ENCODE measurements at places on chromosomes 4 and X.

DNA sequence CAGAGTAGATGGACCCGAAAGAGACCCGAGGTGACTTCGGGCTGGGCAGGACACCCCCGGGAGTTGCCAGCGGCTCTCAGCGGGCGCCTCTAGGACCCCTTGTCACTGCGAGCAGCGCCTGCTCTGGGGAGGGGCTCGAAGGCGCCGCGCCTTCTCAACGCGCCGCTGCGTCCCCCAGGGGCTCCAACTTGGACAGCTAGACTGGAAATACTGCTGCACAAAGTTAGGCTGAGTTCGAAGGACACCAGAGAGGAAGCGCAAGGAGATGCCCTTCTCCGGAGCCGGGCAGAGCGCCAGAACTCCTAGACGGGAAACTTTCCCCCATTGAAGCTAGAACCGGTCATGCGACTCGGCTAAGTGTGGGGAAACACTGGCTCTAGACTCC is 493 bp upstream of the KCNIP4 start:
- no peak for DNase-seq

GRCh38 chr4:80610845-80611677 is 275.5 kb downstream of the CFAP299 start:
- DNase-seq, result no peak

DNA sequence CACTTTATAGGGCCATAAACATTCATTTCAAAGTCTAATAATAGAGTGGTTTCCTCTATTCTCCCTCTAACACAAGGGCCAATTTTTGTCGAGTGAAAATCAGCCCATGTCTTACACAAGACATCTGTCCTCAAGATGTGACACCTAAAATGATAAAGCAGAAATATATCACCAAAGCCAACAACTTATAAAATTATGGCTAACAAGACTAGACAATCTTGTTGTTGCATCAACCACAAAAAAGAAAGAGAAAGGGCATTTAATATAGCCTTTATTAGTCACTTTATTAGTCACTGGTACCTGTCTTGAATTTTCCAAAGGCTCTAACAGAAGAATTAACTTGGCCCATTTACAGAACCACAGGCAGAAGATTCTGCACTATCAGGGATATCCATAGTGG is 161.6 kb downstream of the SMIM20 start:
- no peak for DNase-seq

DNA sequence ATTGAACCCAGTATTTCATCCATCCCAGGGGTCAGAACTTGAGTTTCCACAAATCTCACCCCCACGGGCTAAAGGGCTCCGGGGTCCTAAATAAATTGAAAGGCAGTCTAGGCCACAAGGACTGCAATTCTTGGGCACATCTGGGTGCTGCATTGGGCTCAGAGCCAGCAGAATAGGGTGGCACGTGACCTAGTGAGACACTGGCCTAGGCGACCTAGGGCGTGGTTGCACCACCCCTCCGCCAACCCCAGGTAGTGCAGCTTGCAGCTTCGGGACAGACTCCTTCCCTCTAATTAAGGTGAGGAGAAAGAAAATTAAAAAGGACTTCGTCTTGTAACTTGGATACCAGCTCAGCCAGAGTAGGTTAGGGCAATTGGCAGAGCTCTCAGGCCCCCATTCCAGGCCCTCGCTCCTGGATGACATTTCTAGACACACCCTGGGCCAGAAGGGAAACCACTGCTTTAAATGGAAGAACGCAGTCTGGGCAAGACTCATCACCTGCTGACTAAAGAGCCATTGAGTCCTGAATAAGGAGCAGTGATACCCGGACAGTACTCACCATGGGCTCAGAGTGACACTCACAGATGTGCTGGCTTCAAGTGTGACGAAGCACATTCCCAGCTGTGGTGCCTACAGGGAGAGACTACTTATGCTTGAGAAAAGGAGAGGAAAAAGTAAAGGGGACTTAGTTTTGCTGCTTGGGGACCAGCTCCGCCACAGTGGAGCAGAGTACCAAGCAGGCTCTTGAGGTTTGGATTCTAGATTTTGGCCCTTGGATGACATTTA is 735.4 kb downstream of the FSTL5 start:
- DNase-seq, result no peak

DNA sequence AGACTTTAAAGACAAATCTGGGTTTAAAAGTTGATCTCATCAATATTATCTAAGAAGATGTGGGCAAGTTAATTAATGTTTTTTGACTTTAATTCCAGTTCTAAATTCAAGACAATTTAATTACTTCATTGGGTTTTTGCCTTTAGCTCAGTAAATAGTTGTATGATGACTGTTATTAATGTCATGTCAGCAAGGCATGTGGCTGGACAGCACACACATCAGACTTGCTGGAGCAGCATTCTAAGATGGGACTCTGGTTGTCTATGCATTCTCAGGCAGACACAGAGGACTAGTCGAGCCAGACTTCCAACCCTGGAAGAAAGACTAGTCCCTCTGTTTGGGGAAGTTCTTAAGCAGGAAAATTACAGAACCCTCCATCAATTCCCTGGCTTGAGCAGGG is 180.7 kb upstream of the GK2 start:
- no peak for DNase-seq

- no peak for DNase-seq
These were observed 111.4 kb upstream of the RXFP1 start for GRCh38 chr4:158410272-158410671.

DNA sequence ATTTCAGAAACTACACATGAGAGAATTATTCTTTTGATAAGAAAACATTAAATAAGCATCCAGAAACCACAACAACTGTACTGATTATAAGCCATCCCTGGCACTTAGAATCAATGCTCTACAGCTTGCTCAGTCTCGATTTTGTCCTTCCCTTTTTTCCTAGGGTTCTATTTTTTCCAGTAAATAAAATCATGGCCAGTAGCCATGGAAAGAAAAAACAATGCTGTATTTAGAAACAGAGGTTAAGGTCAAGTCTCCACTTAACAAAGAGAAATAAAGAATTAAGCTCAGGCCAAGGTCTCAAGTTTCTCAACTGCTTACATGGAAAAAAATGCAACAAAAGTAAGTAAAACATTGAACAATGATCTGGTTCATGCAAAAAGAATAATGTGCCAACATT is 38.7 kb upstream of the GRID2 start:
- no peak for DNase-seq

- DNase-seq, result no peak
These were observed 24.8 kb upstream of the FAM193A start for GRCh38 chr4:2511645-2512131.

- DNase-seq, result no peak
These were observed 8.3 kb upstream of the GJB1 start for GRCh38 chrX:71214604-71215337.

DNA sequence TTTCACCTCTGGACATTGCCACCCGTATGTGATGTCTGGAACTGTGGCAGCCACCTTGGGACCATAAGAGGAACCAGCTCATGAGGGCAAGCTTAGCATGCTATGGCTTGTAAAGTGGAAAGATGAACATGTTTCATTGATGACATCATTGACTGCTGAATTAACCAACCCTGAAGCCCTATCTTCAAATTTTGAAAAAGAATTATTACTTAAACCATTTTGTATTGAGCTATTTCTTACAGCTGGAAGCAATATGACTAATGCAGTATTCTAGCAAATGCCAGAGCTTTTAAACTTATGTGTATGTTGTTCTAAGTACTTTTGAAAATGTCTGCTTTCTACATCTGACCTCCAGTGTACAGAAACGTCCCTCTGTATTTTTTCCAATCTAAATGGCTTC is 18.1 kb downstream of the GUCY2F start:
- DNase-seq, result no peak

DNA sequence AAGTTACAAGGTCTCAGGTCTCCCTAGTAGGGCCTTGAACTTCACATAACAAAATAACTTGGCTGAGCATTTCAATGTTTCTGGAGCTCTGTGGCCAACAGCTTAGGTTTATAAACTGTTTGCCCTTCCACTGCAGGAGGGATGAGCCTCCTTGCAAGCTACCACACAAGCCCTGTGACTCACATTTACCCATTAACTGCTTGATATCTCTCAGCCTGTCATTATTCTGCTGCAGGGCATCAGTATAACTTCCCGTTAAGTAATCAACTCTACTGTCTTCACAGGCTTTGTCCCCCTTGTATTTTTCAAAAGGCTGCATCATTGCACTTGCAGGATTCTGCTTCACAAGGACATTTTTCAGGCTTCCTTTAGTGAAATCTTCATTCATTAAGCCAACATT is 151.7 kb upstream of the CXCL13 start:
- DNase-seq, result no peak

DNA sequence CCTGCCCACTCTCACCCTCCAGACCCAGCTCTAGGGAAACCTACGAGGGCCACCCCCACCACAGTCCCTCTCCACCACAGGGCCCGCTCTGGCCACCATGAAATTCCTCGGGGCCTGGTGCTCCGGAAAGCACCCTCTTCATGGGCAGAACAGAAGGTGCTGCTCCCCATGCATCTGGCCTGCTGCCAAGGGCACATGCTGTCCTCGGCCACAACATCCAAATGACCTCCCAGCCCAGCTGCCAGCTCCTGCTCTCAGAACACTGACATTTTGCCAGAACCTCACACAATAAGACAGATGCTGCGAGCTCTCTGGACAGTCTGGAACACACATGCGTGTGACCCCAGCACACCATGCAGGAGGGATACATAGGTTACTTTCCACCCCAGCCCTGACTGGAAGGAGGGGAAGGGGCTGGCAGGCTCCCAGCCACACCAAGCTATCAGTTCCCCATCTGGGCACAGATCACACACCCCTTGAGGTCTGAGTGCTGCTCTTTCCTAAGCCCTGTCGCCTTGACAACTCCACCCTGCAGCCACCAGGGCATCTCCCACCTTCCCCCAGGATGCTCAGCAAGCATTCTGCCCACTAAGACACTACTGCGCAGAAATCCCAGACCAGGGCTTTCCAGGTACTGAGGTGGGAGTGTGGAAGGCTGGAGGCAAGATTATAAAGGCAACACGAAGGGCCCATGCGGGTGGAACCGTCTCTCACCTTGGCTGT is 5.8 kb downstream of the CCNQ start:
- no peak for DNase-seq

- DNase-seq, result no peak
These were observed 31.5 kb upstream of the HDAC8 start for GRCh38 chrX:72604112-72604511.

- no peak for DNase-seq
These were observed 401.0 kb downstream of the IL1RAPL1 start for GRCh38 chrX:28988246-28988645.

DNA sequence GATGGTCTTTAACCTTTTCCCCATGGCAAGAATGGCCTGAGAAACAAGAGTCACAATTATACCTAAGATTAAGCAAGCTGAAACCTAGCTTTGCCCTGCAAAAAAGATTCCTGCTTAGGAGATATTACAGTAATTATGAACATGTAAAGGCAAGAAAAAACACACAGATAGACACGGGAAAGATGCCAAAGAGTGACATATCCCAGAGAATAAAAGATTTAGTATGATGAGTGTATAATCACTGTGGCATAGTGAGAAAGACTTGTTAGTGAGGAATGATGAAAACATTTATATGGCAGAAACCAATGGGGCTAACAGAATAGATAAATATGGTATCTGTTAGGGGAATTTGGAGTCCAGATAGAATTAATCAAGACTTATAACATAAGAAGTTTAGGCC is 29.6 kb upstream of the TASL start:
- no peak for DNase-seq

- DNase-seq, result no peak
These were observed 262.1 kb upstream of the CXXC4 start for GRCh38 chr4:104756837-104757236.

GRCh38 chr4:147760695-147761094 is 28.8 kb downstream of the ARHGAP10 start:
- DNase-seq, result no peak

DNA sequence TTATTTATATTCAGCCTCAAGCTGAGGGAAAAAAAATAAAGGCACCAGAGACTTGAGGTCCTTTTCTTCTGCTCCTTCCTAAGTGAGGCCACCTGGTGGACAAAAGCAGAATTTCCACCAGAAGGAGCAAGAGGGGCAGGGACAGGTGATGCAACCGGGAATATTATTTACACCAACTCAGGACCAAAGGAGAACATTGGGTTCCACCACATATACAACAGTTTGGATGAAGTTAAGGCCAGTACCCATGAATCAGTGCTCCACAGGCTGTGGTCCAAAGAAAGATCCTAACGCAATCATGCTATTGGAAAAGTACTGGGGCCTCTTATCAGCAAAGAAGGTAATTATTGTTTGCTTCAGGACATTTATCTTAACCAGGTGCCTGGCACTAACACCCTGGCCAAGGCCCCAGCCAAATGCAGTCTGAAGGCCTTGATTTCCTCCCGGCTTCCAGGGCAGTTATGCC is 57.4 kb downstream of the TSC22D3 start:
- no peak for DNase-seq

- no peak for DNase-seq
These were observed 1877.9 kb upstream of the PCDH7 start for GRCh38 chr4:28842271-28842670.

DNA sequence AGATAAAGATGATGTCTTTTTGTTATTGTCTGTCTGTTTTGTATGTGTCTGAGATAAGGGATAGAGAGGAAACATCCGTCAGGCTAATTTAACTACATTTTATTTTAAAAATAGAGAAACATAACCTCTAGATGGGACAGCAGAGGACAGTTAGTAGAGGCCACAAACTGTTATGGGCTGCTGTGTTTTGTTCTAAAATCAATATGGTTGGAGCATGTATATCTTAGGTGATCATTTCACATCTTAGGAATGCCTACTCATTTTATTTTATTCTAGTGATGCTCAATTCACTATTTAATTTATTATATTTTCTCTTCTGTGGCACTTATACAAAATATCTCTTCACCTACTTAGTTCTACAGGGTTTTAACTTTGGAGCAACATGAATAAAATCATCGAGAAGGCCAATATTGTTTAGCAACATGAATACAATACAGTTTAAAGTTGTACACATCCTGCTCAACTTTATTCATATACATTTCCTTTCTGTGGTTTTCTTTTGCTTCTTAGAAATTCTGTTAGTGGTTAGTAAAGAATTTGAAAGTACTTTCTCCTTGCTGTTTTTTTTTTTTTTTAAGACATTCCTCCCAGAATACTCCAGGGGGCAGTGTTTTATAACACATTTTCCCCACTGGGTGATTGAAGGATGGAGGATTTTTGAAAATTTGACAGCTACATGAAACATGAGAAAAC is 392.9 kb downstream of the UNC5C start:
- no peak for DNase-seq

Measured in stimulated activated CD4-positive, alpha-beta T cell treated with anti-CD3 and anti-CD28 coated beads, TNF-alpha, amount 100 ng/mL, for 1 hour (primary cell).